ENCODE measurements at places on chromosomes 3 and 15.

DNA sequence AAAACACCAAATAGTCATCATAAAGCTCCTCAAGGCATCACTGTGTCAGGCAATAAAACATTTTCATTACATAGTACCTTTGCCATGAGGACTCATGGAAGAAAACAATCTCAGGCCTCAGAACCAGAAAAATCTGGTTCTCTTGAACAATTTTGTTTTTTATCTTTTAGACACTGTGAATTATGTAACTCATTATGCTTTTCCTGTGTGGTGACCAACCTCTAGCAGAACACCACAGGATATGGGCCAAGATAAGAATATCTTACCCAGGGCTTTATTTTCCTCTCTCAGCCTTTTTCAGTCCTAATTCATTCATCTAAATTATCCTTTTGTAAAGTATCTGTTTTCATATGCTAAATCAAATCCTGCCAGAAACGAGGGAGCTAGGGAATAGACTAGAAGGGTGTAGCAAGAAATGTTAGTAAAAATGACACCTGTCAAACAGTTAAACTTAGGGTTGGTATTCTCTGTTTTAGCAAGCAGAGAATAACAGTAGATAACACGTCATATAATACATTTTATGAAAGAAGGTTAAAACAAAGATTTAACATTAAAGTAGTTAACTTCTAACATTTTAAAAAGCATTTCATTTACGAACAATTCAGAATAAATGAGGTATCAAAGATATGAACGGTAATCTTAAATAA lies 111.1 kb downstream of the FBXL22 start:
- no peak for DNase-seq

DNA sequence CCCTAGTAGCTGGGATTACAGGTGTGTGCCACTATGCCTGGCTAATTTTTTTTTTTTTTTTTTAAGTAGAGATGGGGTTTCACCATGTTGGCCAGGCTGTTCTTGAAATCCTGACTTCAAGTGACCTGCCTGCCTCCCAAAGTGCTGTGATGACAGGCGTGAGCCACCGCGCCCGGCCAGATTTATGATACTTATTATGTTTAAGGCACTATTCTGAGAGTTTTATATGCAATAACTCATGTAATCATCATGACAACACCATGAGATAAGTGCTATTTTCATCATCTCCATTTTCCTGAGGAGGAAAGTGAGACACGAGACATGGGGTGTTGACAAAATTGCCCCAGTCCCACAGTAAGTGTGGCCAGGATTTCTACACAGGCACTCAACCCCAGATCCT lies 366.4 kb upstream of the TRIM42 start:
- no peak for DNase-seq

DNA sequence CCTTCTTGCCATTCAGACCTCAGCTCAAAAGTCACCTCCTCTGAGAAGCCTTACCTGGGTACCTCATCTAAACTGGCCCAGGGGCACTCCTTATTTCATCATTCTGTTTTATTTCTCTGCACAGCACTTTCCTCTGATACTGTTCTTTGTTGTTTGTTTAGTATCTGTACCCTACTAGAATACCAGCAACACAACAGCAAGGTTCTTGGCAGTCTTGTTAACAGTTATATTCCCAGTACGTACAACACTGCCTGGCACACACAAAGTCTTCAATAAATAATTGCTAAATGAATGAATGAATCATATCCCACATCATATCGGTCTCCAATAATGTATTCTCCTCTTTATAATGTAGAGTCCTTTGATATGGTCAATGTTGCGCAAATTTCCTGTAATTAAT lies 188.1 kb downstream of the FOXP1 start:
- DNase-seq: no peak

DNA sequence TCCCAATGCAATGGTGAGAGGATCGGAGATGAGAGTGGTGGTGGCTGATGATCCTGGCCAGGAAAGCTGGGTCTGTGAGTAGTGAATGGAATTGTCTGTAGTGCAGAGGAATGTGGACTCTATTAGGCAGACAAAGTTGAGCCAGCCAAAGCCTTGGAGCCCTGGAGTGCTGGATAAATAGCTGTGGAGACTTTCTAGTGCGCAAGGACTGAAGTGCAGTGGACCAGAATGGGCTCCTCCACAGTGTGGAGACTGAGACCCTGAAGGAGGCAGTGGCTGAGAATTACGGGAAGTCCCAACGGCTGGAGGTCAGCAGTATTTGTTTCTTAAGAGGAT lies 874 bp downstream of the ZNF662 start:
- DNase-seq: no peak

- DNase-seq: no peak
Measured at GRCh38 chr15:64045101-64045435, 1.2 kb downstream of the DAPK2 start.

DNA sequence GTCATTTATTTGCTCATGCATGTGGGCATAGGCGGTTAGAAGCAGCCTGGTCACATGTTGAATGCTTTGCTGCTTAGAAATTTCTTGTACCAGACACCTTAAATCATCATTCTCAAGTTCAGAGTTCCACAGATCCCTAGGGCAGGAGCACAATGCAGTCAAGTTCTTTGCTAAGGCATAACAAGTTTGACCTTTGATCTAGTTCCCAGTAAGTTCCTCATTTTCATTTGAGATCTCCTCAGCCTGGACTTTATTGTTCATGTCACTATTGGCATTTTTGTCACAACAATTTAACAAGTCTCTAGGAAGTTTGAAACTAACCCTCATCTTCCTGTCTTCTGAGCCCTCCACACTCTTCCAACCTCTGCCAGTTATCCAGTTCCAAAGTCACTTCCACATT lies 22.8 kb downstream of the HGD start:
- DNase-seq: no peak

DNA sequence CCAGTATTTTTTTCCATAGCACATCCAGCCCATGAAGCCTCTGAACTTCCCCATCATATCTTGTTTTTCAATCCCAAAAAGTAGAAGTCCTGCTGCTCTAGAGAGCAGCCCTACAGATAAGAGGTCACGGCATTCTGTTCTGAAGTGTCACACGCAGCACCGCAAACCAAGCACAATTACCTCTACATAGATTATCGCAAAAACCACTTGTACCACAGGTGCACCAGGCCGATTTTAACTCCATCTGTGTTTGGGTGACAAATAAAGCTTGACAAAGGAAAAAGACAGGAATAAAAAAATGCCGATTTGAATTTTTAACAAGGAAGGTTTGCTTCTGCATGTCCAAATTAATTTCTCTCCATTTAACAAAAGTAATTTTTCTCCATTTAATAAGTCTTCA lies 113.7 kb downstream of the MYO5A start:
- no peak for DNase-seq

GRCh38 chr3:159340877-159341500 lies 539.1 kb downstream of the MFSD1 start:
- DNase-seq: no peak

DNA sequence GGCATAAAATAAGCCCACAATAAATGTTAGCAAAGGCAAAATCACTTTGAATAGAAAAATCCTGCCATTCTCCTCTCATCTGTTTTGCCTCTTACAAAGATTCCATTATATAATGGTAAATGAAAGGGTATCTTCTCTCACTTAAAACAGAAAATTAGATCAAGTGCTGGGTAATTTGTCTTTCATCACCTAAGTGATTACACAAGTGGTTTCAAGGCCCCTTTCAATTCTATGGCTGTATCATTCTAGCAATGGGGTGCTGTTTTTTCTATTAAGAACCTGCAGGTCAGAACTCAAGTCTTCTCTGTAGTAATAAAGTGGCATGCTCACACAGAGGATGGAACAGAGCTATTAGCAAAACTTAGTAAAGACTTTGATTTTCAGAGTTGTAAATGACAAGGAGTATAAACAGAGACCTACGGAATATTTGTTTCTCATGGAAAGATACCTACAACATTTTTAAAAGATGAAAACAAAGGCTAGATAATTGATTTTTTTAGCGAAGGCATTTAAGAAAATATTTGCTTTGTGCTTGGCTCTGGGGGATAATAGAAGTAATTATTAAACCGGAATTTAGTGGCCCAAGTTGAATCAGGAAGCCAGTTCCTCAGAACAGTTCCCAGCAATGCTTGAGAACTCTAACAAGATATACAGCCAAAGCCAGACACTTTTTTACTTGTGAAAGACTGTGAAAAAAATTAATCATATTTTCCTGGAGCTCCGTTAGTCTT lies 137.4 kb downstream of the CMSS1 start:
- DNase-seq: no peak

- DNase-seq: no peak
Measured at GRCh38 chr3:172159962-172160538, 120.7 kb downstream of the FNDC3B start.

- DNase-seq: no peak
Measured at GRCh38 chr3:32113981-32114545, 7.6 kb downstream of the GPD1L start.

DNA sequence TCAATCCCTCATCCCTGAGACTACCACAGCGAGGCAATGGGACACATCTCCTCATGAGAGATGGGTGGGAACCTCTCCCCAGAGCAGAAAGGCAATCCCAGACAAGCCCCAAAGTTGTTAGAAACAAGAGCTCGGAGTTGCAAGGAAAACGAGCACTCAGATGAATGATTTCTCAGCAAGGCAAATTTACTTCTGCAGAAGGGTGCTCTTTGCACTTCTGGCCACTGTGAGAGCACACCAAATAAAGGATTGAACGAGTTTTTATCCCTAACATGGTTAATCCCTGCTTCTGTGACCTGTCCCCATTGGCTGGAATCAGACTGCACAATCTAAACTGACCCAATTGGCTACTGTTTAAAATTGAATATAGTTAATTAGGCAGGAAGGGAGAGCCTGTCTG lies 339.1 kb upstream of the POU1F1 start:
- no peak for DNase-seq

GRCh38 chr3:69207031-69207430 lies 84.6 kb upstream of the LMOD3 start:
- no peak for DNase-seq

DNA sequence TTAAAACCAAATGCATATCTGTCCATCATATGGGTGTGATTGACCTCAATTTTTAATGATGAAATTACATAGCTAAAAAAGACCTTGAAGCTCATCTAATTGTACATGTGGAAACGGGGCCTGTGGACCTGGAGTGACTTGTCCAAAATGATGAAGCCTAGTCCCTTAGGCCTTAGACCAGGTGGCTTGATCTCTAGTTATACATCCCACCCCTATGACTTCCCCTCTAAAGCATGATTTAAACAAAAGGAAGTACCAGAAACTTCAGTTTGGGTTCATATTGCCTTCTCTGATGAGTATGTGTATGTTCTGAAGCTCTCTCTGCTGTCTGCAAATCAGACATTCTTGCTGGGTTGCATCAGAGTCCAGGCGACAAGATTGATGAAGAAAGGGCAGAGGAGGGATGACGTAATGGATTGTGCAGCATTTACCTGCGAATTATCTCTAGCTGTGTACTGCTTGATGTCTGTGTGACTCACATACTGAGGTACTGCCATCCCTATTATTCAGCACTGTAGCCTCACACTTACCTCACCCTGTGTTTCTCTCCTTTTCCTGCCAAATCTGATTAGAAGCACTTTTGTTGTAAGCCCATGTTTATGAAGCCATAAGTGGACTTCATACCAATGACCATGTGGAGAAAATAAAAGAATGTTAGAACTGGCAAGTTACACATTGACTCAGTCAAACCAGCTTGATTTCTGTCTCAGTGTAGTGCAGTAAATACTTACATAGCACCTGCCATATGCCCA lies 111.5 kb downstream of the FILIP1L start:
- no peak for DNase-seq

DNA sequence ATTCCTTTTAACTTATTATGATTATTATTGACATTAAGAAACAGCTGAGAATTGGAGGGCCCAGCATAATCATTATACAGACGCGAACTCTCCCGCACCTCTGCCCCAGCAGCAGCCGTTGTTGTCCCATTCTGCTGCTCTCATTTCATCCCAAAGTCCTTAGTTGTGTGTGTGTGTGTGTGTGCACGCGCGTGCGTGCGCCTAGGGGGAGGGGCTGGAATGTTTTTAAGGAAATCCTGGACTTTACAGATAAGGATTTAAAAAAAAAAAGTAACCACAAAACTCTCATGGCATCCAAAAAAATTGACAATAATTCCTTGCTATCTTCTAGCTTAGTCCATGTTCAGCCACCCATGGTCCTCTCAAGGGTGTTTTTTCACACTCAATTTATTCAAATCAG lies 134.2 kb downstream of the WNT7A start:
- no peak for DNase-seq

GRCh38 chr3:46252980-46253379 lies 10.7 kb downstream of the CCR3 start:
- no peak for DNase-seq

DNA sequence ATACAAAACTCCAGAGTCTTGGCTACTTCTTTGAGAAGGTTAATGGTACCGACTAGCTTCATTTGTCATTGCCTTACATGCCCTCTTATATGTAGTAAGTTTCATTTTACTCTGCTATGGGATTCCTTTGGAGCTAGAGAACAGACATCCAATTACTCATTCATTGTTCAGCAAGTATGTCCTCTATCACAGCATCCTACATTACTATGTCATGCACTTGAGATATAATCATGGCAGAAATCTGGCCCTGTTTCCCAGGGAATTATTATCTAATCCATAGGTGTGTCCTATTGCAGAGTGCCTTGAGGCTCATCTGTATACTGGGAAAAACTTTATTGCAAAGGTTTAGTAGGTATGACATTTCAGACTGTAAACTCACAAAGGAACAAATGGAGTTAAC lies 333.1 kb upstream of the NECTIN3 start:
- DNase-seq: no peak

DNA sequence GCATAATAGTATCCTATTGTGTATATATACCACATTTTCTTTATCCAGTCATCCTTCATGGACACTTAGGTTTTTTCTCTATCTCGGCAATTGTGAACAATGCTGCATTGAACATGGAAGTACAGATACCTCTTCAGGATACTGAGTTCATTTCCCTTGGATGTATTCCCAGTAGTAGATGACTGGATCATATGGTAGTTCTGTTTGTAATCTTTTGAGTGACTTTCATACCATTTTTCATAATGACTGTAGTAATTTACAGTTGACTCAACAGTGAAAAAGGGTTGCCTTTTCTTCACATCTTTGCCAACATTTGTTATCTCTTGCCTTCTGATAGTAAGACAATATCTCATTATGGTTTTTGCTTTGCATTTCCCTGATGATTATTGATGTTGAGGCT lies 21.8 kb downstream of the MYH15 start:
- no peak for DNase-seq

GRCh38 chr15:78350058-78350457 lies 9.9 kb downstream of the CRABP1 start:
- no peak for DNase-seq

- DNase-seq: no peak
Measured at GRCh38 chr3:60298141-60298540, 953.1 kb downstream of the FHIT start.

GRCh38 chr15:91072161-91072560 lies 27.9 kb upstream of the SV2B start:
- no peak for DNase-seq

- DNase-seq: no peak
Measured at GRCh38 chr3:157077565-157077991, 82.4 kb downstream of the CCNL1 start.

DNA sequence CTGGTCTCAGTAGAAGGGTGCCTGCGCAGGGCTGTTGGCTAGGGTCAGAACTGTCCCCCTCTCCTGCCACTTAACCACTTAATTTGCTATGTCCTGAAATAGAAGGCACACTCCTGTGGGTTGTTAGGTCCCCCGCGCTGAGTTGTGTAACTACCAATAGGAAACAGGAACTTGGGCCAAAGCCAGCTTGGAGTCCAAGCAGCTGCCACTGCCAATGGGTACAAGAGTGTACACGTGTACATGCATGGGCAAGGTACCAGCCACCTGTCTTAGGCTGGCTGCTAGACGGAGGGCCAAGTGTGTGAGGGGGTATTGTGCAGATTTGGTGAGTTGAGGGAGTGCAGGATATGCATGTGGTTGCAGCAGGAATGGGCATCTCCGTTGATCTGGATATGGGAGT lies 29.7 kb upstream of the POLG start:
- no peak for DNase-seq

All from thymus (tissue), 14 donors.